Breast epithelium (tissue), 4 donors: ENCODE measurements at places on chromosomes 3 and 15. TPM values are rescaled to one million over a fixed set of nuclear protein-coding genes. Genes with fewer than 3 reads are reported as not detected.

The ARRDC4 gene
- 20.0 TPM for total RNA-seq

The C3orf85 gene
- not detected for total RNA-seq

The MASP1 gene
- total RNA-seq = 1.3 TPM

The NRG4 gene
- not detected for total RNA-seq

The SIN3A gene
- total RNA-seq = 40.2 TPM
